ENCODE measurements at places on chromosomes 5 and 9.

DNA sequence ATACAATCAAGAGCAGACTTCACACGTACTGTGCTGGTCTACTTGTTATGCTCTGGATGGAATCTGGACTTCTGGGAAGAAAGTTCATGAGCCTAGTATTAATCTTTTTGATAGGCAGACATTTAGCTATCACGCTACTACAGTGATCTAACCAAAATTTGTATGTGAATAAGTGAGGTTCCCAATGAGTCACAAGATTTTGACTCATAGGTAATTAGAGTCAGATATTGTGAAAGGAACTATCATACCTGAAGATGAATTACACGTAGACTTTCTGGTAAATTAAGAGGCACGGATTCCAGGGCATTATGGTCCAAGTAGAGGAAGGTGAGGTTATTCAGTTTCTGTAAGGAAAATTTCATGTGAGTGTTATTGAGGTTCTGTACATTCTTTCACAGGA, 18.4 kb downstream of the OGN start:
- DNase-seq: no peak

DNA sequence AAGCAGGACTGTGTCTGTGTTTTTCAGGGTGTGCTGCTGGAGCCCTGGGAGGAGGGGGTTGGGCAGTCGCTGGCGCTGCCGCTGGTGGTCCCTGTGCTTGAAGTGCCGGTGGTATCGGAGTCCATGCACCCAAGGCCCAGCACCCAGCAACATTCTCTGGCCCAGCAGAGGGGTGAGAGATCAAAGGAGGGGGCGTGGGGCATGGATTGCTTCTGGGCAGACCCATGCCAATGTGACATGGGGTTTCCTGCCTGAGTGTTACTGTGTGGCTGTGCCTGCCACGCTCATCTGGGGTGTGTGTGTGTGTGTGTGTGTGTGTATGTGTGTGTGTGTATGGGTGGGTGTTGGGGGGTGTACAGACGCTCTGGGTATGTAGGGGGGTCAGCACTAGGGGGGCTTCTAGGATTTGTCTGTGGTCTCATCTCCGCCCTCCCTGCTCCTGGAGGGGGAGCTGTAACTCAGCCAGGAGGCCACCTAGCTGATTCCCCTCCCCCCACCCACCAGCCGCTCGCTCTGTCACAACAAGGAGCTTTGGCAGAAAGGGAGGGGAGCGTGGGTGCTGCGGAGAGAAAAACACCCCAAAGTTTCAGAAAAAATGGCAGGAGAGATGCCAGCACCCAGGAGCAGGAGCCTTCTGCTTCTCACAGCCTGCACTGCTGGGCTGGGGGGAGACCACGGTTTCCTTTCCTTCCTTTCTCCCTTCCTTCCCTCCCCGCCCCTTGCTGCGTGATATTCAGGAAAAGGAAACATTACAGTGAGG, 35.9 kb upstream of the HSPA9 start:
- DNase-seq: no peak

DNA sequence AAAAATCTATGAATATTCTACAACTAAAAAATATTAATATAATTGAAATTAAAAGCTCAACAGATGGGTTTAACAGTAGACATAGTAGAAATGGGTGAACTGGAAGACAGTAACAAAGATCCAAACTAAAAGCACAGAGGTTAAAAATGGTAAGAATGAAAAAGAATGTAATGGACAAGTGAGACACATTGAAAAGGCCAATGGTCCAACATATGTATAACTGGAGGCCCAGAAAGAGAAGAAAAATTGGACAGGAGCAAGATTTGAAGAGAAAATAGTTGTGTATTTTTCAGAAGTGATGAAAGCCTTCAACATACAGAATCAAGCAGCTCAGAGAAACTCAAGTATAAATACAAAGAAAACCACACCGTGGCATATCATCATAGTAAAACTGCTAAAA, 58.6 kb downstream of the PCDHGC5 start:
- DNase-seq: no peak

GRCh38 chr5:120624021-120624563, 160.0 kb downstream of the PRR16 start:
- no peak for DNase-seq

DNA sequence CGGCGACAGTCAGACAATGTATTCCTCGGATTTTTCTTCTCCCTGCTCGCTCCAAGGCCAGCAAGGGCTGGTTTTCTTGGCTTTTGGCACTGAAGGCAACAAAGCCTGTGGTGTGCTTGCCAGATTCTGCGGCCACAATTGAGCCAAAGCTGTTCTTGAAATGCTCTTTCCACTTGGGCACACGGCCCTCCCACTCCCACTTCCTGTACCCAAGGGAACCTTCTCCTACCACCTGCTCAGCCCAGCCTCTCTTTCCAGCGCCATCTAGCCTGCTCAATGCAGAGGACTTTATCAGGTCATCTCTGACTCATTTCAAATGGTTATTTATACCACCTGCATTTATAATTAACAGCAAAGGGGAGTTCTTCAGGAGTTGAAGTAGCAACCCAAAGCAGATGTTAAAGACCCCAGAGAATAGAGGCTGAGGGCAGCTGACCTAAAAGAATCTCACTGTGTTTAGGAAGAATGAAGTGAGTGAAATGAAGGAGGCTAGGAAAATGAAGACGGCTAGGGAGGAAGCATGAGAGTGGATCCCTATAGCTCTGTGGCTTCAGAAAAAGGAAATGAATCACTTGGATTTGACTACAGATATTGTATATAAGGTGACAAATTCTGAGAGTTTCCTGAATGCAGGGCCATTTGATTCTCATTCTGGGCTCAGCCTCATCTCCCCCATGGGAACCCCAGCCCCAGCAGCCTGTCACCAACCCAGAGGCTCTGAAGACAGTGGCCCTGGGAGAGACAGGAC, 439.0 kb downstream of the ENC1 start:
- no peak for DNase-seq

- DNase-seq: no peak
Observed at GRCh38 chr5:148828511-148829247, 2.3 kb downstream of the ADRB2 start.

- DNase-seq: no peak
Observed at GRCh38 chr9:121902461-121903135, 190.5 kb downstream of the TTLL11 start.

GRCh38 chr5:33241802-33242201, 199.0 kb upstream of the TARS1 start:
- DNase-seq: no peak

DNA sequence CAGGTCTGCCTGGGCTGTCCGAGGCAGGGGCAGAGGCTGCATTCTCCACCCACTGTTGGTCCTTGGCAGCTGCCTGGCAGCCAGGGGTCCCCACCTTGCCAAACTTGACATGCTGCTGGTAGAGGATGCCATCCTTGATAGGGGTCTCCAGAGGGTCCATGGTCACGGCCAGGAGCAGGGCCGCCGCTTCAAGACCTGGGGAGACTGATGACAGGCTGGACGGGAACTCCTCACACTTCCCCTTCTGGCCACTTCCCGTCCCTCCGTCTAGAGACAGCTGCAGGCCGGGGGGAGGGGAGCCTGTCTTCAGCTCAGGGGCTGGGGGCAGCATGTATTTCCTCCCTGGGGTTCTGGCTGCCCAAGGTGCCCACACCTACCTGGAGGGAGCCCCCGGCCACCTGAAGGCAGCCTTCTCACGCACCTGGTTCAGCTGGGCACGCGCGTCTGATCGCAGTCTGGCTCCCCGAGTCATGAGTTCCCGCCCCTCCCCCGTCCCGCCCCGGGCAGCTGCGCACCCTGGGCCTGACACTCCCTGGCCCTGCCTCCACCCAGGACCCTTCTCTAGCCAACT, at the start of gene DOK3:
DOK3 (minus strand) TSS at position 446 of the 571 bp plus-strand sequence; CDS start at position 160, 286 bp downstream.
- no peak for DNase-seq

DNA sequence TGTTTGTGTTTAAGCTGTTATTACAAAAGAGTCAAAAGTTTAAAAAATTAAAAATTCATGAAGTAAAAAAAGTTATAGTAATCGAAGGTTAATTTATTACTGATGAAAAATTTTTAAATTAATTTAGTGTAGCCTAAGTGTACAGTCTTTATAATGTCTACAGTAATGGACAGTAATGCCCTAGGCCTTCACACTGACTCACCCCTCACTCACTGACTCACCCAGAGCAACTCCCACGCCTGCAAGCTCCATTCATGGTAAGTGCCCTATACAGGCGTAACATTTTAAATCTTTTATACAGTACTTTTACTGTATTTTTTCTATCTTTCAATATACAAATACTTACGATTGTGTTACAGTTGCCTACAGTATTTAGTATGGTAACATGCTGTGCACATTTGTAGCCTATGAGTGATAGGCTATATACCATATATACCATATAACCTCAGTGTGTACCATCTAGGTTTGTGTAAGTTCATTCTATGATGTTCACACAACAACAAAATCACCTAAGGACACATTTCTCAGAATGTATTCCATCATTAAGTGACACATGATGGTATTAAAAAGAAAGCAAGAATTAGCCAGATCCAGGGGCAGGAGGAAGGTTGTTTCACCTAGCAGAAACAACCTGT, 40.1 kb downstream of the DCAF10 start:
- no peak for DNase-seq

DNA sequence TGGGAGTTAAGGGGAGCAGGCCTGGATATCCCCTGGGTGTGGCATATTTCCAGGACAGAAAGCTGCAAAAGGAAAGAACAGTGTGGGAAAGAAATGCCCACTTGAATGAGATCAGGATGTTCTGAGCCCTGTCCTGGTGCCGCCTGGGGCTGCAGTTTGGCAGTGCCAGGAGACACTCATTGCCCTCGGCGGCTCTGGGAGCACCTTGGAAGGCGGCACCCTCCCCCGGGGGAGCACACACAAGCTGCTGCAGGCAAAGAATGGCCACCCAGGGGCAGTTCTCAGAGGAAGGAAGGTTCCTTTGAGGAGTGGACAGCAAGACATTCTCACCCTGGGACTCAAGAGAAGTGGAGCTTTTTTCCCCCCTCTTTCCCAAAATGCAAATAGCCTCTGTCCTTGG, 305.3 kb downstream of the NTRK2 start:
- DNase-seq: no peak

DNA sequence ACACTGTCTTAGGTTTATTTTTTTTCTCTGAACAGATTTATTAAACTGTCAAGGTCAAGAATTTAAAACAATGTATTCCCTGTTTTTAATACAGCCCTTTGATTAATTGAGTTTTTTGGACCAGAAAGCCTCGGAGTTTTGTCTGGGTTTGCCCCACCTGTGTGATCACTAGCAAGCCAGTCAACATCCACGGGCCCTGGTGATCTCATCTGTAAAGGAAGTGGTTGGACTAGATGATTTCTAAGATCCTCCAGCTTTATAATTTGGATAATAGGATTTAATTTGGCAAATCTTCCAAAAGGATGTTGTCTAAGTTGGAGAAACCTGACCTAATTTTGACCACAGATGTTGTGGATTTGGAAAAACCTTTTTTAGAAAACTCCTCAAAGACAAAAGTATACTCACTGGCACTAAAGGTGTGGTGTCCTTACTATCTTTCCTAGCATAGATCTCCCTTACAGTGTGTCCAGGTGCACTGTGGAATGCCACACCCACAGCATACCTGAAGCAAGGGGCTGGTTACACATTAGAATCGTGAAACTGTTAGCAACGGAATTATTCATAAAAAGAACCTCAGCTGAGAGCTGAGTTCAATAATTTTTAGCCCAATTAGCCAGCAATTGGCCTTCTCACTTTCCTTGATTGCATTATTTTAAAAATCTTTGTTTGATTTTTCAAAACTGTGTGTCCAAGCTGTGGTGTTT, 195.6 kb upstream of the ELL2 start:
- no peak for DNase-seq

GRCh38 chr5:44665101-44665701, 143.5 kb upstream of the MRPS30 start:
- DNase-seq: no peak

DNA sequence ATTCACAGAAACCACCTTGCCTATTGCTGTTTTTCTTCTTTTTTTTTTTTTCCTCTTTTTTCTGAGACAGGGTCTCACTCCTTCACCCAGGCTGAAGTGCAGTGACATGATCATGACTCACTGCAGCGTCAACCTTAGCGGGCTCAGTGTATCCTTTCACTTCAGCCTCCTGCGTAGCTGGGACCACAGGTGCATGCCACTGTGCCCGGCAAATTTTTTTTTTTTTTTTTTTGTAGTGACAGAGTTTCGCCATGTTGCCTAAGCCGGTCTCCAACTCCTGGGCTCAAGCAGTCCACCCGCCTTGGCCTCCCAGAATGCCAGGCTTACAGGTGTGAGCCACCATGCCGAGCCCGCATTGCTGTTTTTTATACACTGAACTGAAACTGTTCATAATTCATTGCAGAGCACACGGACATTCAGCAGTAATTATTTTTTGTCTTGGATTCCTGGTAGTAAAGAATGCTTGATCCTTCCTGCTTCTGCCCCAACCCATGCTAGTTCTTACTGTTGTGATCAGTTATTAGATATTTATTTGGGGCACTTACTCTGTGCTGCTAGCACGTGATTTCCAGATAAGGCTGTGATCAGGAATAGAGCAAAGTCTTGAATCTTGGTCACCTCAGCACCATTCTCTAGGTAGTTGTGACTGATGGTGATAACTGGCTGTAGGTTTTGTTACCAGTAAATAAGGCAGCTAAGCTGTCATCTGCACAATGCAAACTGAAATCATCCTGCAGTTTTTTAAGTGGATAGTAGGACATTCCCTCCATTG, 14.0 kb downstream of the MAP3K1 start:
- peak; percentile 37 for DNase-seq

- no peak for DNase-seq
Observed at GRCh38 chr9:133205996-133206931, 2.8 kb downstream of the OBP2B start.

DNA sequence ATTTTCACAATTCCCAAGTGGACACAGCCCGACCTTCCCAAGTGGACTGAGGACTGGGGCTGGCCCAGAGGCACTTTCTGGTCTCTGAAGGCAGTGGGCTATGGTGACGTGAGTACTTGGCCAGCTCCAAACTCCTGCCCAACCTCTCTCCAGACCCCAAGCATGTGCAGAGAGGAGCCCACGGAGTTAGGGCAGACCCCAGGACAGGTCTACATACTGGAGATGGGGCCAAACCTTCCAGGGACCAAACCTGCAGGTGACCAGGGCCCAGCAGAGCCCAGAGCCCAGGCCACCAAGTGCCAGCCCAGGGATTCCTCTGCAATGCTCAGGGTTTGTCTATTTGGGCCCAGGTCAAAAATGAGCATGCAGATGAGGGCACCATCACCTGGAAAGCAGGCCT, 15.3 kb downstream of the BRD3 start:
- no peak for DNase-seq

- no peak for DNase-seq
Observed at GRCh38 chr9:104854613-104855012, 73.3 kb downstream of the ABCA1 start.

DNA sequence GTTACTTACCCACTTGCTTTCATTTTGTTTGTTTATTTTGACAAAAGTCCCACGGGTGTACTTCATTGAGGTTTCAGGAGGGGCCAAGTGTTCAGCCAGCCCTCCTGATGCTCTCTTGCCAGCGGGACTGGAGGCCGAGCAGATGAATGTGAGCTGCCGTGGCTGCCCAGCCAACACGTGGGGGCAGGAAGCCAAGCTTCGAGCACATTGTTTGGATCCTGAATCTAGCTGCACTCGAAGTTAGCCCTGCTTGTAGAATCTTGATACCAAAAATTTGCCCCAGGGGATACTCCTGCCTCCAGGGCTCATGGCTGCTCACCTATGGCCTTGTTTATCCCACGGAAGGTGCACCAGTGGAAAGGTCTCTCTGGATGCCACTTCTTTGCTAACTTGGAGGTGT, 49.3 kb downstream of the RASGEF1C start:
- no peak for DNase-seq

- no peak for DNase-seq
Observed at GRCh38 chr9:629146-629545, 212.4 kb upstream of the DMRT1 start.

All from activated T-helper 1 cell treated with Interleukin-2 at 50 U/mL for 16 hours (primary cell).